ENCODE measurements at places on chromosomes 6 and 20.

GRCh38 chr20:34643928-34644327, 33.0 kb downstream of the PIGU start:
- peak; percentile 53 for DNase-seq

GRCh38 chr6:140485740-140486449, 1111.4 kb upstream of the CITED2 start:
- DNase-seq: peak; percentile 92

DNA sequence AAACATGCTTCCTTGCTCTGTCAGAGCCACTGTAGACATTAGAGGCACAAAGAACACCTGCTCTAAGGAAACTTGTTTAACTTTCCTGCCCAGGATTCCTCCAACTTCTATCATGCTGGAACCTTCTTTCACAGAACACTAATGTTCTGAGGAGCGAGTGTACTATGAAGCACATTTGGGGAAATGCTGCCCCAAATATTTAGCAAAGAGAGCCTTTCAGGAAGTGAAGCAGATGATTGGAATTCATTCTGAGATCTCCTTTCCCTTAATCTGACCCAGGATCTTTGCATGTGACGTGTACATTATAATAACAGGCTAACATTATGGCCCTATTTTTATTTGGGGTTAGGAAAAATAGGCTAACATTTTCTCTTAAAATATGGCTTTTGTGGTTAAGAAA, 21.0 kb upstream of the FYN start:
- DNase-seq: peak; percentile 62

GRCh38 chr6:87618531-87618930, 28.6 kb downstream of the ORC3 start:
- DNase-seq: no peak

- no peak for DNase-seq
These were observed 15.6 kb downstream of the MYT1 start for GRCh38 chr20:64179805-64180204.

DNA sequence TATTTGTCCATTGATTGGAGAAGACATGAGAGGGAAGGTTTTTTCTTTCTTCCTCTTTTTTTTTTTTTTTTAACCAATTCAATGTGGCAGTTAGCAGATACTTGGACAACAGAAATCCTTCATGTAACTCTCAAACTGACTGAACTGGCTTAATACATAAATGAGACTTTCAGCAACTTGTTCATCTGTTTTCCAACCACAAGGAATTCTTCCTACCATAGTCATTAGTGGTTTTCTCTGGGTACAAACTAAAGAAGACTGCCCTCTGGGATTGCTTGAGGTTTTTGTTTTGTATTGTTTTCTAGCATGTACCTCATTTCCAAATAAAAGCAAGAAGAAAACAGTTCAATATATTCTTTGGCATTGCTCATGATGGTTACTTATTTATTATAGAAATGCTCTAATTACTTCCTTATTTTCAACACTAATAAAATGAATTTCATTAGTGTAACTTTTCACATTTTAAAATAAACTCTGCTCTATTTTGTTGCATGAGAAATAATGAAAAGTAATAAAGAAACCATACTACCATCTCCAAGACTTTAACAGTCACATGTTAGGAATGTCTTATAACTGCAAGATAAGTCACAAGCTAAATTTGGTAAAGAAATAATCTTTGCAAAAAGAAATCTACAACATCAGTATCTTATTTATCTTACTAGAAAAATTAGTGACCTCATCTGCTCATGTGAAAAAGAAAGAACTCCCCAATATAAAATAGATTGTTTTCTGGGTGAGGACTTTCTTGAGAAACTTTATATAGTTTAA, 52.0 kb downstream of the ME1 start:
- peak; percentile 80 for DNase-seq

DNA sequence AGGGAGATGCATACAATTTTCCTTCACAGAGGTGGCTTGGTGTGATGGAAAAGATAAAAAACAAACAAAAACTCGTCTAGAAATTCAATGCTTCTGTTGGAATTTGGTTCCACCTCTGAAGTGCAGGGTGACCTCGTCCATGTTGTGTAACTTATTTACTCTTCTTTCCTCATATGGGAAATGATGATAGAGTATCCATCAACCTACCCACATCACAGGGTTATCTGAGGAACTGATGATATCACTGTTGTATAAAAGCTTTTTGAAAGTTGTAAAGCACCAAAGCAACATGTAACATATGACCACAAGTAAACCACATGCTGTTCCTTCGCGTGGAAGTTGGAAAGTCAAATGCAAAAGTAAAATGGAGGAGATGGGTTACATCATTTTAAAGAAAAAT, 212.0 kb upstream of the SGK1 start:
- DNase-seq: peak; percentile 85

- DNase-seq: no peak
These were observed 18.7 kb upstream of the SFT2D1 start for GRCh38 chr6:166361077-166361429.

DNA sequence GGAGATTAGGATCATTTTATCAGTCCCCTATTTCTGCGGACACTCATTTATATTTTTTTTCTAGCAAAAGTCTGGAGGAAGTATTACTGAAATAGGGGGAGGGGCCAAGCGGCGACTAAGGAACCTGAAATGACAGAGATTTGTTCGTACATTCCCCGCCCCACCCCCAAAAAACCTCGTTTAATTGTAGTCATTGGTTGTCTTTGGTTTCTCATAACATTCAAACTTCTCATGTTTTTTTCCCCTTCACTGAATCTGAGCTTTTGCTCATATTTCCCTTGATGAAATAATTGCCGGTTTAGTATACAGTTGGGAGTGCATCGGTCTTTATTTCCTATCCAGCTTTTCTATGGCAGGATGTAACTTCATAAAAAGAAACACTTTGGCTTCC, 768 bp upstream of the FYN start:
- no peak for DNase-seq

- DNase-seq: no peak
These were observed 60.9 kb upstream of the PRL start for GRCh38 chr6:22357724-22358189.

DNA sequence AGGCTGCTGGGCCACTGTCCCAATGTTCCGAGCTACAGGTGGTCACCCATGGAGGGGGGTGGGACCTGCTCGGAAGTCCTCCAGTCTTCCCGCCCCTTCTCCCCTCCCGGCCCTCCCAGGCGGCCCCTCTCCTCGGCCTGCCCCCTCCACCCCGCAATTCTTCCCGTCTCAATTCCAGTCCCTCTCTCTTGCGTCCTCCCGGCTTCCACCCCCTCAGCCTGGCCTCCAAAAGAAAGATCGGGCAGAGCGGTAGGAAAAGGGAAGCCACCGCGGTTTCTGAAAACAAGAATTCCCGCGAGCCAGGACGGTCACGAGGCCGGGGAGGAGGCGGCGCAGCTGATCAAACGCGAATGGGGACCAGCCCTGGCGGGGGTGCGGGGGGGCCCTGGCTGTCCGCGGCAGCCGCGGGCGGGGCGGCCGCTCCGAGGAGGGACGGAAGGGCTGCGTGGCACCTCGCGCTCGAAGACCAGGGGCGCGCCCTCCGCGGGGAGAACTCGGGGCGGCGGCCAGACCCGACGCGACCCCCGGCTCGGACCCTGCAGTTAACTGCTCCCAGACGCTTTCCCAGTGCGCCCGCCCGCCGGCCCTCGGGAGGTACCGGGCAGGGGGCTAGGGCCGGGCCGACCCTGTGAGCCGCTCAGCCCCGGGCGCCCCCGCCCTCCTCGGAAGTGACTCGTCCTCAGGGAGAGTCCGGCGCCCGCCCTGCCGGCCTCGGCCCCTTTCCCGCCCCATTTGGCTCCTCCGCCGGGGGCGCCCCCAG, 1.0 kb downstream of the PXDC1 start:
- peak; percentile 72 for DNase-seq

DNA sequence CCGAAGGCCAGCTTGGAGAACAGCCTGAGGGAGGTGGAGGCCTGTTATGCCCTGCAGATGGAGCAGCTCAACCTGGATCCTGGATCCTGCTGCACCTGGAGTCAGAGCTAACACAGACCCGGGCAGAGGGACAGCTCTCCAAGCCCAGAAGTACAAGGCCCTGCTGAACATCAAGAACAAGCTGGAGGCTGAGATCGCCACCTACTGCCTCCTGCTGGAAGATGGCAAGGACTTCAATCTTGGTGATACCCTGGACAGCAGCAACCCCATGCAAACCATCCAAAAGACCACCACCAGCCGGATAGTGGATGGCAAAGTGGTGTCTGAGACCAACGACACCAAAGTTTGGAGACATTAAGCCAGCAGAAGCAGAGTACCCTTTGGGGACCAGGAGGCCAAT, 223.5 kb upstream of the ID4 start:
- DNase-seq: no peak

- DNase-seq: no peak
These were observed 66.4 kb upstream of the KIF13A start for GRCh38 chr6:18053555-18054445.

DNA sequence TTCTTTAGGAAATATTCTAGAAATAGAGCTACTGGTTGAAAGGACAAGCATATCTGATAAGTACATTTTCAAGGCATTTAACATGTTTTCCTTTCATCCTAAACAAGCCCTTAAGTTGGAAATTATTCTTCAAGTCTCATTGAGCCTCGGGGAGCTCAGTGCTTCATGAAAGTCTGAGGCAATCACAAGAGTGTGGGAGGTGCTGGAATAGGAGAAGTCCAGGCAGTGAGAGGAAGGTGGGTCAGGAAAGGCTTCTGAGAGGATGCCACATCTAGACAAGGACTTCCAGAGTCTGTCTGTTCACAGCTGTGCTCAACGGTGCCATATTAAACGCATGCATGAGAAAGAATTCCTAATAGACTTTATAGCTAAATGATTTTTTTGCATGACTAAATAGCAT, 69.8 kb downstream of the CD83 start:
- DNase-seq: no peak

DNA sequence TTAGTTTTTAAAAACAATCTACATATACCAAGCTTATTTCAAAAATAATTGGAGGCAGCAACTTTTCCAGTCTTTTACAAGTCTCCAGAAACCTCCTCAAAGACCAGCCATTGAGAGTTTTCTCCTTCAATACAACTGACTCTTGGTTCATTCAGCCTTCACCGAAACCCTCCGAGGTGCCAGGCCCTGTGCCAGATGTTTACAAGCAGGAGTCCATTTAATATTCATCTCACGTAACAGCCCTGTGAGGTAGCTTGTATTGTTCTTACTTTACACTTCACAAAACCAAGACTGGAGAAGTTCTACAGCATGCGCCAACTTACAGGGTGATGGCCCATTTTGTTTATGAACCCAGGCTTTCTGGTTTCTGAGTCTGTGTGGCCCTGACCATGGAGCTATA, 5.5 kb upstream of the NEDD9 start:
- no peak for DNase-seq

GRCh38 chr6:96058082-96058481, 42.3 kb downstream of the FUT9 start:
- DNase-seq: no peak

GRCh38 chr6:31114970-31115849, 610 bp downstream of the PSORS1C1 start:
- DNase-seq: peak; percentile 75

- peak; percentile 56 for DNase-seq
These were observed 158.4 kb downstream of the GPX5 start for GRCh38 chr6:28683945-28684538.

- DNase-seq: peak; percentile 97
These were observed 51.3 kb downstream of the PTPN1 start for GRCh38 chr20:50561379-50562078.

DNA sequence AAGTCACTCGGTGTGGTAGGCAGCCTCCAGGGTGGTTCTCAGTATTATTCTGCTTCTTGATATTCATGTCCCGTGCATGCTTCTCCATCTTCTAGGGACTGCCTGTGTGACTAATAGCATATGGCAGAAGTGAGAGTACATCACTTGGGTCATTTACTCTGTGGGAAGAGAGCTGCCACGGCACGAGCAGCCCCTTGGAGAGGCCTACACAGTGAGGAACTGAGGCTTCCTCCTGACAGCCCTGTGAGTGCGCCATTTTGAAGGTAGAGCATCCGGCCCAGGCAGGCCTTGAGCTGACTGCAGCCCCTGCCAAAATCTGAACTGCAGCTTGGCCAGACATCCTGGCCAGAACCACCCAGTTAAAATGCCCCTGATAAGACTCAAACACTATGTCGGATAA, 17.3 kb upstream of the MCUR1 start:
- no peak for DNase-seq

- peak; percentile 89 for DNase-seq
These were observed 171.3 kb downstream of the GRM1 start for GRCh38 chr6:146200176-146200575.

DNA sequence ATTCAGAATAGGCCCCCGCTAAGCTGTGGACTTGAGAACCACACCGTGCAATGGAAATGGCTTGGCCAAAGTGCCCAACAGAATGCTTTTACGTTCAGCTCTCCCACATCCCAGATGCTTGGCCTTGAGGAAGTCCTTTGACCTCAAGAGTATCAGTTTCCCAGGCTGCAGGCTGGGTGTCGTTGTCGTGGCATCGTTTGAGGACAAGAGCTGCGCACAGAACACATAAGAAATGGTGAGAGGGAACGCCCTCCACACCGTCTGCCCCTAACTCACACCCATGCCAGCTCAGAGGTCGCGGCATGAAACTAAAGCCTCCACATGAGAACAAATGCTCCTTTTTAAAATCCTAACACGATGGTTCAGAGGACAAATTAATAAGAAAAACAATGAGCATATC, 37.0 kb downstream of the NFATC2 start:
- no peak for DNase-seq

Data from fibroblast of upper back skin (primary cell).